ENCODE measurements at places on chromosomes 3 and 15.
A peak's percentile ranks its signal among the peaks of the same experiment; 100 is the strongest.

GRCh38 chr3:126714921-126715320 lies 10.9 kb downstream of the CHCHD6 start:
- DNase-seq = peak; percentile 0

- DNase-seq = no peak
Measured at GRCh38 chr3:109175411-109175810, 38.9 kb downstream of the C3orf85 start.

- no peak for DNase-seq
Measured at GRCh38 chr3:34225821-34226366, 427.5 kb downstream of the PDCD6IP start.

DNA sequence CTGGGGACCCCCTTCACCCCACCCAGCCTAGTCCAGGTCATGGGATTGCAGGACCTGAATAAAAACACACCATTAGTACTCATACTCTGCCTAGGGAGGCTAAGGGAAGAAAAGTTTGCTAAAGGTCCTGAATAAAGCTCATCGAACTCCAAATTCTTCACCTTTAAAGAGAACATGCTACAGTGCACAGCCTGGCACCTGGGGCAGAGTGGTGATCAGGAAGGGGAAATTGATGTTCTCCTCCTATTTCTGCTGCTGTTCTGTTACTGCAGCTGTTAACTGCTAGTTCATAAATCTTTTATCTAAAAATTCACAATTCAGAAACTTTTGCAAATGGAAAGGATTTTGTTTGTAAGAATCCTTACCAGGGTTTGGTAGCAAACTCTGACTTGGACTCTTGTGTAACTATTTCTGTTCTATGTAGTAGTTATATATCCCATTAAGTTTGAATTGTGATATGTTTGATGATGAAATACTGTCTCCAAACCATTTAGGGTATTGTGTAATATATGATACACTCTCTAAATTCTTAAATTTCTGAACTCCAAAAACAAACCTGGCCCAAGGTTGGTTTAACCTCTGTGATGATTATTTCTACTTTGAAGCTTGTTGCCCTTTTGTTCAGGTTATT lies 27.9 kb downstream of the MCTP2 start:
- DNase-seq = no peak

DNA sequence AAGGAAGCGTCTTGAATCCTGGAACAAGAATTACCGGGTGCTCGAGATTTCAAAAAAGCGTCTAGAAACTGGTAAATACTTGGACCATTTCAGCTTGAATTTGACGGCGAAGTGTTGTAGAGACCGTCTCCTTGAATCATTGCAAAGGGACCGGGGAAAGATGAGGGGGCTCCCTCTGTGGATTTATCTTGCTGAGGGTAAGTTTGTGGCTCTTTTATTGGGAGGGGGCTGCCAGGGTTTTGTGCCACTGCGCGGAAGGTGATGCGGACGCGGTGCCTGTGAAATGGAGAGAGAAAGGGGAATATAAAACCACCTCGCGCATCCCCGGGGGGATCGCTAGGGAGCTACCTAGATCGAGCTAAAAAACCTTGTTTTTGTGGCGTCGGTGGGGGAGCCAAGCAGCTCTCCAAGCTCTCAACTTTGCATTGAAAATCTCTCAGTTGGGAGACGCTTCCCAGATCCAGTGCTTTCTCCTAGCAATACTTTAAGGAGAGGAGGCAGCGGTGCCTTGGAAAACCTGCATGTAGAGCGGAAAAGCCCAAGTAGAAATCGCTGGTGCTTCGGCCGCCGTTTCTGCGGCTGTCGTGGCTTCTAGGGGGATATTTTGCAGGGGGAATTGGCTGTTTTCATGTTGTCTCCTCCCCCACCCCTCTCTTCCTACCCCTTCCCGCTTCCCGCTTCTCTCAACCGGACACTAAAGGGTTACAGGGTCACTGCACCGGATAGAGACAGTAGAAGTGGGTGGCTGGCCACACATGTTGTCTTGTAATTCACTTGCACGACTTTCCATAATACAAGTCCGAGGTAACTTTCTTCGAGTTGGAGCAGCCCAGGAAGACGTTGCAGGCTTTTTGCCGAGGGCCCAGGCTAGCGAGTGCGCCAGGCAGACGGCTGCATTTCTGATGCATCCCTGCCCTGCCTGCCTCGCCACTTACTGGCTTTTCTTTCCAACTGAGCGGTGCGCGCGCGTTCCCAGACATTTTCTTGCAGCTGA lies 187.6 kb downstream of the NLGN1 start:
- no peak for DNase-seq

DNA sequence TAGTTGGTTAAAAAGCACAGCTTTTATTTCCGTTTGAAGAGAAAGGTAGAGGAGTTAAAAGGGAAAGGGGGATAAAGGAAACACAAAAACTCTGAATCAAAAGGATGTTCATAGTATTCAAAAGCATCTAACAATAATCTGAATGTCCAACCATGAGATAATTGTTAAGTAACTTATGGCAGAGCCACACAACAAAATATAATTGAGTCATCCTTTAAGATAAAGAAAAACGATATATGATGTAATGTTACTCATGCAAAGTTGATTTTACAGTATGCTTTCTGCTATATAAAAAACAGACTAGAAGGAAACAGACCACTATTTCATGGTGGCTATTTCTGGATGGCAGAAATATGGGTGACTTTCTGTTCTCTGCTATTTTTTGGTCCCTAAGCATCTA lies 3.9 kb downstream of the XPC start:
- no peak for DNase-seq

DNA sequence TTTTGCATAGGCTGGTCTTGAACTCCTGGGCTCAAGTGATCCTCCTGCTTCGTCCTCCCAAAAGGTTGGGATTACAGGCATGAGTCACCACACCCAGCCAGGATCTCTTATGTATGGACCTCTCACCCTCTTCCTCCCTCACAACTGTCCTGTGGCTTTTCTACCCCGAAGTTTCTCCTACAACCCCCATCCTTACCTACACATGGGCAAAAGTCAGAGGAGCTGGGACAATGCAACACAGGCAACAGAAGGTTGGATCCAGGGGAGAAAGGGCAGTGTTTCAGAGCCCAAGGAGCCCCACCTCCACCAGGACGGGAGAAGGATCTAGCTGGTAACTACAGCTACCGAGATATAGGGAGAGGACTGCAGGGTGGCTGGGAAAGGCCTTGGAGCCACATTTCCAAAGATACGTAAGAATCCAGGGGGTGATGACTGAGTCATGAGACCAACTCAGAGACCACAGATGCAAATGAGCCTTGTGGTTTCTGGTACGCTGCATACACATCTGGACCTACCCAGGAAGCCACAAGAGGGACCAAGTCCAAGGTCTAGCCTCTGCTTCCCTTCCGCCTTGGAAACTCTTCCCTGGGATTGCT lies 13.6 kb downstream of the IGDCC4 start:
- DNase-seq = no peak

- DNase-seq = no peak
Measured at GRCh38 chr3:29971895-29972294, 634.5 kb upstream of the TGFBR2 start.

- DNase-seq = no peak
Measured at GRCh38 chr3:150127011-150127490, 156.4 kb upstream of the PFN2 start.

All from coronary artery (tissue), 2 donors.